Right cardiac atrium (tissue), 5 donors: ENCODE measurements at places on chromosomes 2 and 18.
A peak's percentile ranks its signal among the peaks of the same experiment; 100 is the strongest.

DNA sequence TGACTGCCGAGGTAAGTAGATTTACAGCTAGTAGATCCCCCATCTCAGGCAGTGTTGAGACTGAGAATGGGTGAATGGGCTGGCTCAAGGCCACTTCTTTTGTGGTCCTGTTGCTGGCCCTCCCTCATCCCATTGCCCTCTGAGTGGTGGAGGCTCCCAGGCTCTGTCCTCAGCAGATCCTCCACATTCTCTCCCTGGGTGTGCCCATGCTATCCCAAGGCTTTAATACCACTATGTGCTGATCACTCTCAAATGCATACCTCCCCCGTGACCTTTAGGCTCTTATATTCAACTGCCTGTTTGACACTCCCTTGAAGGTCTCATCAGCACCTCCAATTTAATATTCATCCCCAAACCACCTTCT is 271.8 kb downstream of the GLI2 start:
- no peak for DNase-seq

GRCh38 chr2:159086342-159086741 is 117.9 kb downstream of the TANC1 start:
- peak; percentile 73 for DNase-seq

GRCh38 chr18:70650878-70651277 is 362.0 kb downstream of the SOCS6 start:
- no peak for DNase-seq

GRCh38 chr2:72040629-72041571 is 106.8 kb downstream of the CYP26B1 start:
- DNase-seq = no peak

DNA sequence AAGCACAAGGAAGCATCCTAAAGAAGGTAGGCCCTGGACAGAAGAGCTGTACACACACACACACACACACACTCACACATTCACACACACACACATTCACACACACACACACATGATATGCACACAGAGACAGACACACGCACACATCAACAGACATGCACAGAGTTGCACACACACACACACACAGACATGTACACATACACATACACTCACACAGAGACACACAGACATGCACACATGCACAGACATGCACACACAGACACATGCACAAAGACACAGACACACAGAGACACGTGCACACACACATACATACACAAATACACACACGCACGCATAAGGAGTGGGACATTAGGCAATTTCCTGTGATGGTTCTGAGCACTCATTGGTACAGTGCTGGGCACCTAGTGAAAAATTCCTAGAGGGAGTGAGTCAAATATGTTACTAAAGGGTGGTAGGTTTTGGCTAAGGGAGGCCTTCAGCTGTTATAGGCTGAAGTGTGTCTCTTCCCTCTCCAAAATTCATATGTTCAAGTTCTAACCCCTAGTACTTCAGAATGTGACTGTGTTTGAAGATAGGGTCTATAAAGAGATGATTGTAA is 26.4 kb downstream of the THNSL2 start:
- no peak for DNase-seq

GRCh38 chr2:161898633-161899032 is 175.4 kb downstream of the DPP4 start:
- no peak for DNase-seq

DNA sequence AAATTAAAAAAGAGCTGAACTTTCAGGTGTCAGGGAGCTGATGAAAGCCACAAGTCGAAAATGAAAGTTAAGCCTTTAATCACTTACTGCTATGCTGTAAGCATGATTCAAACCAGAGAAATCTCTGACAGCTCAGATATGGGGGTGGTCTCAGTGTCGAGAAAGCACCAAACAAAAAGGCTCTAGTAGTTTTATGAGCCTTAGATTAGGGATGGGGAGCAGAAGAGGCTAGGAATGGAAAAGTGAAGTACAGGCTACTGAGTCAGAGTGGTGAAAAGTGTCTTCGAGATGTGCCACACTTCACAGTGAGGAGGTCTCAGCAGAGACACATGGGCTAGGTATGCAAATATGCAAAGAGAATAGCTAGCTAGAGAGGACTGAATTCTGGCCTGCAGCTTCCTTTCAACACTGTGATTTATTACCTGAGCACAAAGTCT is 482.2 kb downstream of the SPAG16 start:
- no peak for DNase-seq

DNA sequence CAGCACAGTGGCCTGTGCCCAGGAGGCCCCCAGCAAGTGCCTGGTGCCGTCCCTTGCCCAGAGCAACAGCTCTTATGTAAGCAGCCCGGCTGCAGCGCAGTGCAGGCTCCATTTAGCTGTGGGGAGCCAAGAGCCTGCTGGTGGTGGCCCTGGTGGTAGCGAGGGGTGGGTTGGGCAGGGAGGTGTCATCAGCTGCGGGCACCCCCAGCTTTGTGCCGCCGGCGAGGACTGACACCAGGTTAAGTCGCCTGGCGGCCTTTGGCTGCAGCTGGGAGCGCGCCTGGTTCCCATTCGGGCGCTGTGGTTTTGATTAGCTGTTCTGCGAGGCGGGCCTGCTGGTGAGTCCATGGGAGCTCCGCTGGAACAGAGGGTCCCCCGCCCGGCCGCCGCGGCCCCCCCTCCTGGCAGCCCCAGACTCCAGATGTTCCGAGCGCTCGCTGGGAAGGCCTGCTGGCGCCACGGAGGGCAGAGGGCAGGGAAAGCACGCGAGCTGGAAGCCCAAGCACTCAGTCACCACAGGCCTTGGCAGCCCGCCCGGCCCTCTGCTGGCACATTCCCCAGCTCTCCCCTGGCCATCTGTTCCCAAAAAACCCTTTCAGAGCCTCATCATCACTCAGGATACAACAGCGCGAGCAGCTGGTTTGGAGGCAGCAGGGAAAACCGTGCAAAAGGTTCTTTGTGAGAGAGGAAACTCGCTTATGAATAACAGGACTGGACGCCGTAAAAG is 18.4 kb downstream of the ATOH8 start:
- peak; percentile 100 for DNase-seq

GRCh38 chr18:44946529-44947113 is 265.9 kb downstream of the SETBP1 start:
- DNase-seq = no peak
